ENCODE measurements at places on chromosomes 7 and 10.

DNA sequence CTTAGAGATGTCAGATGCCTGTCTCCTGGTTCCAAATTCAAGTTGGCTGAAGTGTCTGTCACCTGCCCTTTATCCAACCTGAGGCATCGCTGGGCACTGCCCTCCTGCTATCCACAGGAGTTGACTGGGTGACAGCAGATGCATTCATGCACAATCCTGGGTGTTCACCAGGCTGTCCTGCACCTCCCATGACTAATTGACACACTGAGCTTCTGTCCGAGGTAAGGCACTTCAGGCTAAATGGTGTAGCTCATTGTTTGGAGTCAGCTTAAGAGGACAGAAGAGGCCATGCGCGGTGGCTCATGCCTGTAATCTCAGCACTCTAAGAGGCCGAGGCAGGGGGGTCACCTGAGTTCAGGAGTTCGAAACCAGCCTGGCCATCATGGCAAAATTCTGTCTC lies 2.4 kb downstream of the UCMA start:
- DNase-seq, result no peak

DNA sequence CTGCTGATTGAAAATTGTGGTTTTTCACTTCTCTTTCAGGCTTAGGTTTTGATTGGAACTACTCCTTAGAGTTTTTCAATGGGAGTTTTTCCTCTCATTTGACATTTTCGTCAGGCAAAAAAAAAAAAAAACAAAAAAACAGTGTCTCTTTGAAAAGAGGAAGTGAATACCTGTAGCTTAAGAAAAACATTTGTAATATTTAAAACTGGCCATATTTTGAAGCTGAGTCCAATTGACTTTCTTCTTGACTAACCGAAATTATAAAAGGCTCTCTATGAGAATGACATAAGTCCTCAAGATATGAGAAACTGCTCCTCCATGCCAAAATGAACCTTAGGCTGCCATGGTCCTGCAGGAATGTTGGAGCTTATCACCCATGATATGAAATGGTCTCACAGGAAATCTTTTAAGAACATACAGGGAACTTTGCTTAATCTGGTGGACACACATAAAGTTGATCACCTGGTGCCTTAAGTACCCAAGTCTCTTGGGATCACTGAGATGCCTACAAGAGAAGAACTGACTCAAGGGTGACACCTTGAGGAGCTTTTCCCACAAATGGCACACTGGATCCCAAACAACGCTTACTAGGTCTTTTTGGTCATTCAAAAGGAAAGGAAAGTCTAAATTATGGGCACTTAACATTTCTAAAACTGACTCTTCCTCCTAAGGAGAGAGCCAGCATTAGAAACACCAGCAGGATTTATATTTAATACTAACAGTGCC lies 263.4 kb downstream of the CDC14C start:
- DNase-seq, result no peak

- DNase-seq, result no peak
These were observed 33.8 kb downstream of the TRIM8 start for GRCh38 chr10:102678068-102678400.

GRCh38 chr7:50584793-50585408 lies 19.7 kb upstream of the DDC start:
- no peak for DNase-seq

DNA sequence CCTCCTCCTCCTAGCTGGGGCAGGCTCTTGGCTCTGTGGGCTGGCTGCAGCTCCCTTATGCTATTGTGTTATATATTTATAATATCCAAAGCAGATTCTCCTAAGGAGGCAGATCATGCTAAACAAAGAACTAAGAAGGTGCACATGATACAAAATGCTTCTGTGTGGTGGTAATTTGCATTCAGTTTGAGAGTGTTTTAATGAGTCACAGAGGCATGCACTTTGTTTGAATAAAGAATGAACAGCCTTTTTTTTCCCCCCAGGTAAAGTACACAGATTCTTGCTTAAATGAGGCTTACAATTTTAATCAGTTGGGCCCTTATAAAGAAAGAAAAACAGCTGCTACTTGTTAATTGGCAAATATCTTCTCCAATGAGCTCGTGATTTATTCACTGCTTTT lies 95.0 kb downstream of the FANK1 start:
- DNase-seq, result no peak

DNA sequence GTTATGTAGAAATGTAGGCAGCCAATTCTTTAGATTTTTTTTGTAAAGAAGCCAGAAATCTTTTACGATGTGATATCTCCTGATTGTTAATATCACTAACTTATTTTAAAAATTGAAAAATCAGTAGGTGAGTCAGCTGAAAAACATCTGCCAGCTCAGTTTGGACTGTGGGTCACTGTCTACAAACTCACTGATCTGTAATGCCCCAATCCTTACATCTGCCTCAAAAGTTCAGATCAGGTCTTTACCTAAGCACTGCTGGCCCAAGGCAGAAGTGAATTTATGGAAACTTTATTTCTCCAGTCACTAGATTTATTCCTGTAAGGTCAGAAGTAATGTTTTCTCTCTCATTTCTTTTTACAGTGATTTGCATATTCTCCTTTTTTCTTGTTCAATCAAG lies 31.0 kb upstream of the FAM13C start:
- DNase-seq, result no peak

- DNase-seq, result no peak
These were observed 155.8 kb downstream of the CHN2 start for GRCh38 chr7:29350351-29350750.

GRCh38 chr7:6510476-6511133 lies 40.7 kb downstream of the GRID2IP start:
- DNase-seq, result no peak

DNA sequence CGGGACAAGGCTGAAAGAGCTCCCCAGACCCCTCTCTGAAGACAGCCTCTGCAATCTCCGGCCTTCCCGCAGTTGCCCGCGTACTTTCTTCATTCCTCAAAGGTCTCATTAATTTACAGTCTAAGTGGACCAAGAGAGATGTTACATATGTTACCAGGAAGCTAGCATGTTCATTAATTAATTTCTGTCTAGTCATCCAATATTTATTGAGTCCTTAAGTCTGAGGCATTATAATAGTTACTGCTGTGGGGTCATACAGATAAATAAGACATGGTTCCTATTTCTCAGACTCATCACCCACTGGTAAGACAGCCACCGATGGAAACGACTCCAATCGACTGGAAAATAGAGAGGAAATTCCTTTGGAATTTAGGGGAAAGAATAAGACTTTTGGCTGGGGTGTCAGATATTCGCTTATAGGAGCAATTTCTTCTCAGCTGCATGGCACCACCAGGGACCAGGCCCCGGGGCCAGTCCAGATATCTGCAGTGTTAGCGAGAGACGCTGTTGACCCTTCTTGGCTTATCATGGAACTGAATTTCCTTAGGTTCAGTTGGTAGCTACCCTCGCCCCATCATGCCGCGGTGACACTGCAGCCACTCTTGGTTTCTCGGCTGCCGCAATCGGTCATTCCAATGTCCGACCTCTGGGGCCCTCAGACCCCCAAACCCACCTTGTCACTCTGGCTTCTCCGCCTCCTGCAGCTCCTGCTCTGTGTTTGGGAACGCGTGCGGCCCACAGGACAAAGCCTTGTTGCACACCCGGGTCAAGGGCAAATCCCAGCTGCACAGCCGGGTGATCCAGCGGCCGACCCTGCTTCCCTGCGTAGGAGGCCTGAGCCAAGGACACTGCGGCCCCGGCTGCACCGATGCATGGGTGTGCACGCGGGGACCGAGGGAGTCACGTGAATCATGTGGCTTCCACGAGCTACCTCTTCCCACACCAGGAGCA lies 383.2 kb downstream of the DNAJB6 start:
- DNase-seq, result no peak

GRCh38 chr7:52006674-52007073 lies 690.1 kb upstream of the COBL start:
- DNase-seq, result no peak

DNA sequence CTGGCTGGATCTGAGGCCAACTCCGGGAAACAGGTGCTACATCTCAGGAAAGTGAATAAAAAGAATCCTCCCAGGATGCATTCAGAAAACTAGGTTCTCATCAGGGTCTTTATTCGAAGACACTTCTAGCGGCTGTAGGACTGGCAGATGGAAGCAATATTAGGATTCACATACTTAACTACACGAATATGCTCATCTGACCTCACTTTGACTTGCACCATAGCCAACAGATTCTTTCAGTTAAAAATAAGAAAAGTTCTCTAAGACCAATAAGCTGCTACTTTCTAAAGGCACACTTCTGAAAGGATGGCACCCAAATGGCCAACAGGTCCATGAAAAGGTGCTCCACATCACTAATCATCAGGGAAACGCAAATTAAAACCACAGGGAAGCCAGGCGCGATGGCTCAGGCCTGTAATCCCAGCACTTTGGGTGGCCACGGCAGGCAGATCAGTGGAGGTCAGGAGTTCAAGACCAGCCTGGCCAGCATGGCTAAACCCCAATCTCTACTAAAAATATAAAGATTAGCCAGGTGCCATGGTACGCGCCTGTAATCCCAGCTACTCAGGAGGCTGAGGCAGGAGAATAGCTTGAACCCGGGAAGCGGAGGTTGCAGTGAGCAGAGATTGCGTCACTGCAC lies 258.0 kb downstream of the ZMYND11 start:
- no peak for DNase-seq
